Activated CD4-positive, alpha-beta T cell treated with anti-CD3 and anti-CD28 coated beads for 36 hours (primary cell): ENCODE measurements at places on chromosomes 13 and 19.

DNA sequence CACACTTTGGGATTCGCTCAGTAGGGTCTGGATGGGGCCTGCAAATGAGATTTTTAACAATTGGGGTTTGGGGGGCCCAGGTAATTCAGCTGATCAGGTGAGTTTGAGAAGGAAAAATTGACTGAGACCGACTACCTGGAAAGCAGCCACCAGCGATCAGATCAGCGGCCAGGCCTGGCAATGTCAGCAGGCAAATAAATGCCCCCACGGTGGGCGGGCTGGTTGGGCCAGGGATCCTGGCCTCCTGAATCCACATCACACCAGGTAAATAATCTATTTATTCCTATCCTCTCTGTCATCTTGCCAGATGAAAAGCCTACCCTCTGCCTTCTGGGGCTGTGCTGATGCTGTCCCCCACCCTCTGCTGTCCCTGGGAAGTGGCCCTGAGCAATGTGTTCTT is 9.4 kb downstream of the NAPA start:
- no peak for DNase-seq
- peaks cover 10% of the 10 kb centered on the region for H3K4me1 ChIP-seq
- H3K4me3 ChIP-seq = no peak overlapping the region

GRCh38 chr13:37303606-37304005 is 198.1 kb upstream of the CSNK1A1L start:
- no peaks in the 10 kb centered on the region for H3K4me1 ChIP-seq
- H3K27ac ChIP-seq = no peak overlapping the region
- H3K4me3 ChIP-seq = no peak overlapping the region
- no peaks in the 10 kb centered on the region for H3K36me3 ChIP-seq
- DNase-seq = no peak
- no peaks in the 10 kb centered on the region for H3K27me3 ChIP-seq

GRCh38 chr13:30904043-30904442 is 2.0 kb upstream of the MEDAG start:
- no peaks in the 10 kb centered on the region for H3K36me3 ChIP-seq
- H3K4me1 ChIP-seq = peaks cover 9% of the 10 kb centered on the region
- peaks cover 58% of the 10 kb centered on the region for H3K27me3 ChIP-seq
- no peak overlapping the region for H3K4me3 ChIP-seq
- no peak overlapping the region for H3K27ac ChIP-seq

DNA sequence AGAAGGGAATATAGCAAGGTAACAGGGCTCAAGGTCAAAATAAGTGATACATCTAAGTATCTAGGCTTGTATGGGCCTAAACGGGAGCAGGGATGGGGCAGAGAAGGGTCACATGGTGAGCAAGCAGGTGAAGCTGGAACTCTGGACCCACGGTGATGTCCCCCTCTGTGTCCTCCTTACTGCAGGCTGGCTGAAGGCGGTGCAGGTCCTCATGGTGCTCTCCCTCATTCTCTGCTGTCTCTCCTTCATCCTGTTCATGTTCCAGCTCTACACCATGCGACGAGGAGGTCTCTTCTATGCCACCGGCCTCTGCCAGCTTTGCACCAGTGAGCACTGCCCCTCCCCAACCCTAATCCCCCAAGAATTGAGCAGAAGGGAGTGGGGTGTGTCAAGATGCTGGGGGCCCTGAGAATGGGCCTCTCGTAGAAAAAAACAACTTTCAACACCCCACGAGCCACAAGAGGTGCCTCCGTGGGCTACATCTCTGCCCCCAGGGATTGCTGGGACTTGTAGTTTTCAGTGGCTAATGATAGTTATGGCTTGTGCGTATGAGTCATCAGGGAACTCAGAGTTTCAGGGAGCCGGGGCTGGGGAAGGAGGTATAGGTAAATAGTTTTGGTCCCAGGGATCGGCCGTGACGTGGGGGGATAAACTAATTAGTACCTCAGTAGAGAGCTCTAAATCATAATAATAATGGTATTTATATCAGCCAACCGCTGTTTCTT is 4.0 kb downstream of the EMP3 start:
- H3K4me1 ChIP-seq = peaks cover 76% of the 10 kb centered on the region
- peak overlapping the region; percentile 81 for H3K27ac ChIP-seq
- H3K27me3 ChIP-seq = no peaks in the 10 kb centered on the region
- DNase-seq = peak; percentile 72

- H3K4me1 ChIP-seq = peaks cover 4% of the 10 kb centered on the region
- H3K36me3 ChIP-seq = no peaks in the 10 kb centered on the region
- no peak overlapping the region for H3K27ac ChIP-seq
- DNase-seq = no peak
- H3K27me3 ChIP-seq = no peaks in the 10 kb centered on the region
These were observed 881.8 kb downstream of the SLITRK5 start for GRCh38 chr13:88552966-88553365.

DNA sequence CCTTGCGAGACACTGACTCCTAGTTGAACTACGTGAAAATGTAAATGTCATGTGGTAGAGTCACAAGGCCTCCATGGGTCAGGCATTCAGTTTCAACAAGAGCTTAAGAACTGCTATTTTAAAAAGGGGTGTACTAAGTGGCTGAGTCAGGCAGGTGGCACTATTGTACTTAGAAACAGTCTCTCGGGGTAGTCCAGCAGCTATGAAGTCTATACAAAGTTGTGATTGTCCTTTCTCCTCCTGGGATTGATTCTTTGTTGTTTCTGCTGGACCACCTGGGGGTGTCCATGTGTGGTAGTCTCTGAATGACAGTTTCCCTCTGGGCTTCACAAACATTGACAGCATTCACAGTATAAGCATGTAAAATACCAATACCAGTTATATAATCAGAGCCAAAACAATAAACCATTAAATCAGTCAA is 33.0 kb downstream of the UGGT2 start:
- H3K27ac ChIP-seq = no peak overlapping the region
- no peak overlapping the region for H3K4me3 ChIP-seq
- no peaks in the 10 kb centered on the region for H3K27me3 ChIP-seq
- no peaks in the 10 kb centered on the region for H3K4me1 ChIP-seq
- no peaks in the 10 kb centered on the region for H3K36me3 ChIP-seq

DNA sequence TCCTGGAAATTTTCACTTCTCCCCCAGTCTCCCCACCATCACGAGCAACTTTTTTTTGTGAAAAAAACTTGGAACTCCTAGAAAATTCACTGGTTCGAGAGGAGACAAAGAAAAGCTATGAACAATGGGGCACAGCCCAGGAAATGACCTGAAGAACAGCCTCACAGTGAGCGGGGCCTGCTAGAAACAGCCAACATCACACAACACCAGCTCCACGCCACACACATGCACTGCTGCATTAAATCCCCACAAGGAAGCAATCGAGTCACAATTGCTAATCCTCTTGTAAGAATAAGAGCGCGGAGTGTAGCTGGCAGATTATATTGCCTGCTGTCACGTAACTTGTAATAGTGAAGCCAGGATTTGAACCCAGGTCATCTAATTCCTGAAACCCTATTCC is 48.8 kb downstream of the SLC7A1 start:
- H3K4me1 ChIP-seq = peaks cover 38% of the 10 kb centered on the region
- peaks cover 60% of the 10 kb centered on the region for H3K36me3 ChIP-seq
- DNase-seq = no peak
- H3K4me3 ChIP-seq = no peak overlapping the region

- H3K36me3 ChIP-seq = no peaks in the 10 kb centered on the region
- H3K4me3 ChIP-seq = no peak overlapping the region
- no peak for DNase-seq
- H3K27ac ChIP-seq = no peak overlapping the region
These were observed 3.5 kb upstream of the SBNO2 start for GRCh38 chr19:1177322-1178114.
